ENCODE measurements at places on chromosomes 12 and 14.

DNA sequence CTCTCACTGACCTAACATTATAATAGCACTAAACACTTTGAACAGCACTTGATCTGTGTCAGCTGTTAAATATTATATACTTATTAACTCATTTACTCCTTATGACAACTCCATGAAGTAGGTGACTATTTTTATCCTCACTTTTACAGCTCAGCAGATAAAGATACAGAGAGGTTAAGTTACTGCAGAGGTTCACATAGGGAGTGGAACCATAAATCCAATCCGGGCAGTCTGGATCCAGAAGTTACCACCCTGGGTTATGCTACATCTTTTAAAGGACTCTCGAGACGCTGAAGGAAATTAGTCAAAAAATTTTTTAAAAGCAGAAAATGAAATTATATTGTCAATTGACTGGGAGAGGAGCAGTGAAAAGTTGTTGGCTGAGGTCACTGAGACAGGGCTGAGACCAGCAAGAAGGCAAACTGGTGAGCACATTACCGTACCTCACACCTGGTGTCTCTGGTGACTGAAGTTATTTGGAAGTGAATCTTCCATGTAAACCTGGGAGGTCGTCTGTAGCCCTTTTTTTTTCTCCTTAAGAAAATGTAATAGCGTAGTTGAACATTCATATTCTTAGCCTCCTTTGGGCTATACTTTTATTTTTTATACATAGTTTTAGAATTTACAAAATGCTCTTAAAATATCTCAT, 1.2 kb upstream of the RIMKLB start:
- DNase-seq = no peak

- DNase-seq = no peak
Observed at GRCh38 chr12:5665615-5666014, 233.7 kb downstream of the NTF3 start.

- no peak for DNase-seq
Observed at GRCh38 chr14:32623300-32624093, 294.4 kb downstream of the AKAP6 start.

- DNase-seq = no peak
Observed at GRCh38 chr12:121217761-121218160, 7.8 kb downstream of the P2RX4 start.

DNA sequence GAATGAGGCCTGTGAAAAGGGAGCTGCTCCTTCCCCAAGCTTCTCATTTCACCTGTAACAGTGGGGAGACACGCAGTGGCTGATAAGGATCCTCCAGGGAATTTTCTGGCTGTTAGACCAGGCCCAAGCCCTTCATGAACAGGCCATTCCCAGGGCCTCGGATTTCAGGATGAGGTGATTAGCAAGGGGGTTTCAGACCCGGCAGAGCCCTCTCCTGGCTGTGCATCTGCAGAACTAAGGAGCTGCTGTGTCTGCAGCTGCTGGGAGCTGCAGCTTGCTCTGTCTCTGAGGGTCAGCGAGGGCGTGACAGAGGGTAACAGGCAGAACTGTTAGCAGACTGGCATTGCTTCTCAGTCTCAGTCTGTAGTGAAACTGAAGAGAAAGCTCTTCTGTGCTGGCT, 110.4 kb downstream of the KCNA5 start:
- DNase-seq = no peak

DNA sequence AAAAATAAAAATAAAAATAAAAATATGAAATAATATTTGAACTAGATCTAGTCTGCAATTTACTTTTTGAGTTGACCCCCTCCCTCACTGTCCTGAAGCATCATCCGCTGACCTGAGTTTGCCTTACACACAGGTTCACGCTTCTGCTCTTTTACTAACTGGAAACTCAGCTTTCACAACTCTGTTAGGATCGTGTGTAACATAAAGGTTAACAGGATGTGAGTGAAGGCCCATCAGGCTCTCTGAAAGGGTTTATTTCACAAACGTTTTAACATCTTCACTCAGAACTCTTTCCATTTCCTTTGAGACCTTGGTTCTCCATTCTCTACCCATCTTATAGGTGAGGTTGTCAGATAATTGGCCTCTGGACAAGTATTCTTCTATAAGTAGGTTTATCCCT, 191.4 kb downstream of the FOXN3 start:
- DNase-seq = no peak

DNA sequence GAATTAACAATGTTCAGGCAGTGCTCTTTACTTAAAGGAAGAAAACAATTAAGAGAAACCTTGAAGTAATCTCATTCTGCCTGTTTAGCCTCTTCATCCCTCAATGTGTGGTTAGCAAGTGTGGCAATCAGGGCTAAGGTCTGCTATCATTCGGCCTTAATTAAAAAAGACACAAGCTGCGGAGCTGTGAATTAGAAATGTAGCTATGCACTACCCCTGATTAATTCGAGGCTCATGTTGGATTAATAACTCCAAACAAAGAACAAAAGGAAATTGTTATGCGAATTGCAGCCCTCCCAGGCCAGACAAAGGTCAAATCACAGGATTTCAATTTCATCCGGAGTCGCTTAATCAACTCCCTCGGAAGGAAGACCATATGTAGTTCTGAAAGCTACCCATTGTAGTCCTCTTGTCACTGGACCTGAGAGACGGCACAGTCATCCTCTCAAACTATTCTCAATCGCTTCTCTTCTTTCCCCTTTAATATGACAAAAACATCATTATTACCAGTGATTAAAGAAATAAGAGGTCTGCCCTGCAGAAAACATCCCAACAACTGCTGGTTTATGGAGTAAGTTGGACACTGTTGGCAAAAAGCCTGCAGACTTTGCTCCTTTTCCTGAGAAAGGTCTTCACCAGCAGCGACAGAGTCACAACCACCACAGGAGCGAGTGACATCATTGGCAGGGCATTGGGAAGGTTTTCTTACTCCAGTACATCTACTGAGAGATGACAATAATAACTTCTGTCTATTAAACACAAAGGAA, 71.1 kb upstream of the SOX5 start:
- no peak for DNase-seq

DNA sequence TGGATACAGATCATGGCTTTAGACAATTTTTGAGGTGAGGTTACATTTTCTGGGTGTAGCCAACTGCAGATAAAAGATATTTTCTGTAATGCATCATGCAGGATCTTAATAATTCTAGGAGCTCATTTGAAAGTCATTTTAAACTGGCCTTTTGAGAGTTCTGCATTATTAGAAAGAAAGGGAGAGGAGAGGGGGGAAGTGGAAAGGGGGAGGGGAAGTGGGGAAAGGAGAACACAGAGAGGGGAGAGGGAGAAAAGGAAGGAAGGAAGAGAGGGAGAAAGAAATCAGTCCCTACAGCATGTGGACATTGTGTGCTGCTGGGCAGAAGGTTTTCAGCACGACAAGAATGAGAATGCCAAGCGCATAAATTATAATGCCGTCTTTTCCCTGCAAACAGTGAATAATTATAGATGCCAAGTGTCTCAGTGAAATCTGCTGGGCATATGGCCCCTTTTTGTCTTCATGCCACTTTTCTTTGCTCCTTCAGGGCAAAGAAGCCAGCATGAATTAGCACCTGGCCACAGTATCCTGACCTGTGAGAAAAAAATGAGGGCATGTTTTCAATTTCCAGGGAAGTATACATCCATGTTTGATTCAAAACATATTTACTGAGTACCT, 22.7 kb upstream of the PPP2R5C start:
- no peak for DNase-seq

DNA sequence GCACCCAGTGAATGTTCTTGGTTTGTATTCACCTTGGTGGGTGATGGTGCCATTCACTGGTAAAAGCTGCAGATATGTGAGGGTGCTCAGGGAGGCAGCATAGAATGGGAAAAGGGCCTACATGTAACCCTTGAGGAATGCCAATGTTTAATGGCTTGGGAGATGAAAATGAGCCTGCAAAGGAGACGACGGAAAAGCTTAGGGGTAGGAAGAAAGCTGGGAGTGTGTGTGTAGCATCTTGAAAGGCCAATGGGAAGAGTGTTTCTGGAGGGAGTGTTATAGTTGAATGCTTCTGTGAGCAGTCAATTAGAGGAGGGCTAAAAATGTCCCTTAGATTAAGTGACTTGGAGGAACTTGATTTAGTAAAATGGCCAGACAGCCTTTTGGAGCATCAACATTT, 24.9 kb downstream of the PPM1A start:
- no peak for DNase-seq

DNA sequence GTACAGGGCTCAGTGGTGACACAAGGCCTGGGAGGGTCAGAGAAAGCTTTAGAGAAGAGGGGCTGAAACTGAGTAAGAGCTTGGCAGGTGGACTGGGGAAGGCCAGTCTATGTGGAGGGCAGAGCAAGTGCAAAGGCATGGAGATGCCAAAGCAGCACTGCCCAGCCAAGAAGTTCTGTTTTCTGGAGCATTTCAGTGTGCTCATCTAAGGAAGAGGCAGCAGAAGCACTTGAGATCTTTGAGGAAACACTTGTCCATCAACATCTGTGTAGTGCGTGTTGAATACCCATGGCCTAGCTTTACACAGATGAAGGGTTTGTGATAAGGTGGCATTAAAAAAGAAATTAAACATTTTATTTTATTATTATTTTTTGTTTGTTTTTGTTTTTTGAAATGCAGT, 52.8 kb downstream of the FOS start:
- no peak for DNase-seq

GRCh38 chr14:51792809-51793208, 67.6 kb upstream of the GNG2 start:
- no peak for DNase-seq

DNA sequence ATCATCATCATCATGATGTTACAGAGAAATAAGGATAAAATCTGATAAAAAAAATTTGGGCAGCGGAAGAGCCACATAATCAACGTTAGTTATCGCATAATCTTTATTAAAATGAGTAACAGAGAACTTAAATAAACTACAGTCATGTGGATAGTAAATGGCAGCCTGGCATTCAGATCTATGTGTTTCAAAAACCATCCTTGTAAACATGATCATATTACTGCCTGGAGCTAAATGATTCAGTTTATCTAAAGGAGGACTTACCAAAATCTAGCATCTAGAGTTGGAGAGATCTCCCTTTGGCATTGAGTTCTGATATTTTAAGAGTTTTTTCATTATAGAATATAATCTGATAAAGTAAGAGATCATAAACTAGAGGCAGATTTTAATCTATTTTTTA, 200.1 kb upstream of the MGAT4C start:
- DNase-seq = no peak

GRCh38 chr14:90780519-90780918, 35.7 kb downstream of the TTC7B start:
- DNase-seq = no peak
